T-helper 2 cell treated with Interferon-gamma antibody and Interleukin-4, amounts not matched to agents 100 ng/mL and 5 ng/mL, for 36 hours (primary cell): ENCODE measurements at places on chromosomes 7 and 10. TPM values are rescaled to one million over a fixed set of nuclear protein-coding genes. Genes with fewer than 3 reads are reported as not detected.

NRG3 gene
- total RNA-seq: not detected in 2 replicates

ASB10 gene
- total RNA-seq: not detected in 2 replicates

GCK gene
- total RNA-seq: 0.18 and 0.25 TPM in 2 replicates

GPER1 gene
- 0.14 and 0.25 TPM in 2 replicates for total RNA-seq

NKX1-2 gene
- total RNA-seq: not detected in 2 replicates

ANKMY2 gene
- total RNA-seq: 9.8 TPM in 2 replicates

HOXA7 gene
- not detected in 2 replicates for total RNA-seq

AHR gene
- total RNA-seq: 36.6 and 38.6 TPM in 2 replicates

WDFY4 gene
- 1.00 and 1.0 TPM in 2 replicates for total RNA-seq

LRRC4 gene
- not detected in 2 replicates for total RNA-seq

NODAL gene
- 0.09 and 0.11 TPM in 2 replicates for total RNA-seq

BRAF gene
- total RNA-seq: 25.0 and 25.7 TPM in 2 replicates

GIMAP5 gene
- 77.7 and 90.8 TPM in 2 replicates for total RNA-seq

GNAI1 gene
- total RNA-seq: 0.66 and 0.70 TPM in 2 replicates

PNLIPRP1 gene
- total RNA-seq: not detected in 2 replicates

LRRC17 gene
- total RNA-seq: 0.16 and 0.18 TPM in 2 replicates

PPRC1 gene
- 62.6 and 70.4 TPM in 2 replicates for total RNA-seq

SLC26A4 gene
- 3.5 and 4.5 TPM in 2 replicates for total RNA-seq

WIPF3 gene
- not detected in 2 replicates for total RNA-seq

ASZ1 gene
- not detected in 2 replicates for total RNA-seq

PMPCB gene
- 57.6 and 59.4 TPM in 2 replicates for total RNA-seq

ADAMTS14 gene
- total RNA-seq: 0.02 TPM in 1 of 2 replicates, not detected in the other

GPR22 gene
- total RNA-seq: not detected in 2 replicates

CCDC146 gene
- 7.8 and 13.3 TPM in 2 replicates for total RNA-seq

CTTNBP2 gene
- total RNA-seq: not detected in 2 replicates

MALRD1 gene
- total RNA-seq: not detected in 2 replicates

FAM237B gene
- total RNA-seq: not detected in 2 replicates

LLCFC1 gene
- not detected in 2 replicates for total RNA-seq

RAB11FIP2 gene
- 14.7 and 15.8 TPM in 2 replicates for total RNA-seq

LIPN gene
- total RNA-seq: not detected in 2 replicates

USP54 gene
- 2.5 and 3.3 TPM in 2 replicates for total RNA-seq

RET gene
- total RNA-seq: 0.18 and 0.30 TPM in 2 replicates

AGBL3 gene
- 1.6 and 2.6 TPM in 2 replicates for total RNA-seq

CRHR2 gene
- not detected in 2 replicates for total RNA-seq

CYP26C1 gene
- total RNA-seq: not detected in 2 replicates

CDH23 gene
- total RNA-seq: 4.2 and 4.8 TPM in 2 replicates

CCDC172 gene
- total RNA-seq: not detected in 2 replicates

CRPPA gene
- 1.1 and 1.2 TPM in 2 replicates for total RNA-seq

EPC1 gene
- 41.1 and 45.7 TPM in 2 replicates for total RNA-seq

SUN3 gene
- 0.41 TPM in 1 of 2 replicates, not detected in the other for total RNA-seq

MSMB gene
- not detected in 2 replicates for total RNA-seq

ANKRD1 gene
- not detected in 2 replicates for total RNA-seq

EEPD1 gene
- total RNA-seq: 11.5 and 13.8 TPM in 2 replicates

LARP4B gene
- 117 and 119 TPM in 2 replicates for total RNA-seq

IFIT1B gene
- total RNA-seq: not detected in 2 replicates

ANTXRL gene
- 0.48 TPM in 1 of 2 replicates, not detected in the other for total RNA-seq

WASHC2A gene
- total RNA-seq: 33.3 and 39.6 TPM in 2 replicates

RGR gene
- not detected in 2 replicates for total RNA-seq

SPDYE16 gene
- 0.25 and 0.59 TPM in 2 replicates for total RNA-seq

KLF14 gene
- not detected in 2 replicates for total RNA-seq

CUL2 gene
- 42.9 and 43.8 TPM in 2 replicates for total RNA-seq
